ENCODE measurements at places on chromosomes 4 and X.

DNA sequence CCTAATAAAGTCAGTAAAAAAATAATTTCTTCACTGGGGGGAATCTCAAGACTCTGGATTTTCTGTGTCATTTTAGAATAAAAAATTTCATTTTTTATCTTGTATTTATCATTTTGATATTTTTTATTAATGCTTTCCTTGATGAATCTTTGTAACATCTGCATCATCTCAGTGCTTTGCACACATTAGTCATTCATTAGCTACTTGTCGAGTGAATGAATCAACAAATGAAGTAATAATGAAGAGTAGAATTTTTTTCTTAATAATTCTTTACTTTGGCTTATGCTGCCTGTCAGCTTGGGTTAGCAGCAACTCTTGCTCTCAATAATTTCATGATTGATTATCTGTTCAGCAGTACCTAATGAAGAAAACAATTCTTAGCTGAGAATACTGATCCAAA lies 530.8 kb downstream of the GRXCR1 start:
- no peak for DNase-seq

- DNase-seq, result no peak
These were observed 32.2 kb upstream of the PSAPL1 start for GRCh38 chr4:7466904-7467303.

DNA sequence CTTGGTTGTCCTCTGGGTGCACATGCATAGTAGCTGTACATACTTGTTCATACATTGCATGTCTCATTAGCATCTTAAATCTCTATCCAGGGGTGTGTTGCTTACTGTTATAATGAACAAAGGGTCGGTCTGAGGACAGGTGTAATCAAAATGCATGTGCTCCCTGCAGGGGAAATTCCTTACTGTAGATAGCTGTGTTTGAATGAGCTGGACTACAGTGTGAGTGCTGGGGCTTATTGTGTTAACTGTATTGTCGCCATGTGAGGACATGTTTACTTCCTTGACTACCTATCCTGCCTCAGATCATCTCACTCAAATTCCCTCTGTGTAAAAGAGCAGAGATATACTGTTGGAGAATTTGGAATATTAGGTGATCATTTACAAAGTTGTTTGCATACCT lies 98.7 kb downstream of the KLHL34 start:
- DNase-seq, result no peak

DNA sequence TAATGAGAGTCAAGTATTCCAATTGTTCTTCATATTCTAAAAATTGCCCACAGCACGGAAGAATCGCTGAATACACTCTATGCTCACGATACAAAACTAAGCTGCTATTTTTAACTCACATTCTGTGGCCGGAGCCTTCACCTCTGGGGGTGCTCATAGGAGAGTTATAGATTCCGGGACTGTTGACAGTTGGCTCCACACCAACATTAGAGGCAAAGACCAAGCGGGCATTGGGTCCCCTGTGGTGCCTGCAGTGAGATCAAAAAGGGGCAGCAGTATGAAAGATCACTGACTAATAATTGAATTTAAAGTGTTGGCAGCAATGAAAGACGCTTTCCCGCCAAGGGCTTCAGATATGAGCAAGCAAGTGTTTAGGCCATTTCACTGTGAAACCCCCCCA lies 146.0 kb downstream of the TMEM144 start:
- DNase-seq, result no peak

DNA sequence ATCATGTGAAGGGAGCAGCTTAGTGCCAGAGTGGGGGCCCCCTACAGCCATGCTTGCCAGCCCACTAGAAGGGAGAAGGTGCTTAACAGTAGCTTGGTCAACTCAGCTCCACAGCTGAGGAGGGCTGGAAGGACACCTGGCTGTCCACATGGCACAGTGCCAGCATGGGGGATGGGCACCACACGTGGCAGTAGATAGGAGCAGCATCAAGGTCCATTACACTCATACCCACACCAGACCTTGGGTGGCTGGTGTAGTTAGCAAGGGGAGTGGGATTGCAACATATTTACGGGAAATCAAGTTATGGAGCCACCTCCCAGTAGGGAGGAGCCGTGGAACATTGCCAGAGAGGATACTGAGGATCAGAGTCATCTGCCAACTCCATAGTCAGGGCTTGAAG lies 37.9 kb upstream of the SLC4A4 start:
- no peak for DNase-seq

DNA sequence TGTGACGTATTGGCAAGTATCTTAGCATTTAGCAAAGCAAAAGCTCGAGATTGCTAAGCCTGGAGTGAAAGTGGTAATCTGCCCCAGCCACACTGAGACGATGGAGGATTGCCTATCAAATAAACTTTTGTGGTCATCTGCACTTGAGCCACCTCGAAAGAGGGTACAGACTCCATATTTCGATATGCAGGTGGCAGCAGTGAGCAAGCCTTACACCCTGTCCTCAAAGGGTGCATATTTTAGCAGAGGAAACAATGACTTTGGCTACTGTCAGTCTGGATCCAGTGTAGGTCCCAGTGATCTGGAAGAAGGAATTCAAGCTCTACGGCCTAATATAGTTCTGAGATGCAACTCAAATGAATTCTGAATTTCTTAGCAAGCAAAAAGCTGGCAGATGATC lies 153.9 kb downstream of the ATG4A start:
- no peak for DNase-seq

Measured in GM06990 (cell line).